Activated B cell treated with CpG ODN at 0.5 μM for 24 hours (primary cell): ENCODE measurements at places on chromosomes 16 and 17. TPM values are rescaled to one million over a fixed set of nuclear protein-coding genes. Genes with fewer than 3 reads are reported as not detected.

SEPTIN12 gene
- total RNA-seq: not detected in 2 replicates

RCVRN gene
- 0.38 and 0.51 TPM in 2 replicates for total RNA-seq

TAC4 gene
- not detected in 2 replicates for total RNA-seq

PFAS gene
- total RNA-seq: 121 and 126 TPM in 2 replicates

ALDH3A2 gene
- total RNA-seq: 18.3 and 19.3 TPM in 2 replicates

GRCh38 chr16:49050607-49051006 is 231.0 kb downstream of the CBLN1 start:
- DNase-seq: no peak

DNA sequence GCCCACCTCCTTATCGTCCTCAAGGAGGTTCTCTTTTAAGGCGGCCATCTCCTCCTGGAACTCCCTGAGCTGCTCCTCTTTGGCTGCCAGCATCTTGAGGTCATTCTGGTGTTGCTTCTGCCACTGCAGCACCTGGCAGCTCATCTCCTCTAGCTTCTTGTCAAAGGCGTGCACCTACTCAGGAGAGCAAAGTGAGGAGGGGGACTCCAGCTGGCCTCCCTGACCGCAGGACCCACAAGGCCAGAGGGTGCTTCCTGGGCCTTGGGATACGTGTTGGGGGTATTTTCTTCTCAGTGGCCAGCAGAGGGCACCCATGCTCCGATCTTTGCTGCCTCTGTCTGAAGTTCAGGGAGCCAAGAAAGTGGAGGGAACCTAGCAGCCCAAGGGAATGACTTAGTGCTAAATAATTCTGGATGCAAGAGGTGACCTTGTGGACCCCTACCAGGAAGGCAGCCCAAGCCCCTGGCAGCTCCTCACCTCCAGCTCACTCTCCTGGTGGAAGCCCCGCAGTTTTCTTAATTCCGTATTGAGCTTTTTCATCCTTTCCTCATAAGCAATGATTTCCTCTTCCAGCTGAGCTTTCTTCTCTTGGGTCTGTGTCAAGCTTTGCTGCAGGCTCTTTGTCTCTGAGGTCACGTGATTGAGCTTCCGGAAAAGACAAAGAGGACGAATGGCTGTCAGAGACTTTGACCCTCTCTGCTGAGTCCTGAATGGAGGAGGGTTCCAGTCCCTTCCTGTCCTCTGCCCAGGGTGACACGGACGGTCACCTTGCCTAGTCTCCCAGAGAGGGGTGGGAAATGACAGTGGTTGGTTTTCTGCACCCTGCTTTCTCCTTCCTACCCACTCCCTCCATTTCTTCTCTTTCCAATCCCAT is 31.4 kb downstream of the DHX38 start:
- DNase-seq: peak; percentile 60

DNA sequence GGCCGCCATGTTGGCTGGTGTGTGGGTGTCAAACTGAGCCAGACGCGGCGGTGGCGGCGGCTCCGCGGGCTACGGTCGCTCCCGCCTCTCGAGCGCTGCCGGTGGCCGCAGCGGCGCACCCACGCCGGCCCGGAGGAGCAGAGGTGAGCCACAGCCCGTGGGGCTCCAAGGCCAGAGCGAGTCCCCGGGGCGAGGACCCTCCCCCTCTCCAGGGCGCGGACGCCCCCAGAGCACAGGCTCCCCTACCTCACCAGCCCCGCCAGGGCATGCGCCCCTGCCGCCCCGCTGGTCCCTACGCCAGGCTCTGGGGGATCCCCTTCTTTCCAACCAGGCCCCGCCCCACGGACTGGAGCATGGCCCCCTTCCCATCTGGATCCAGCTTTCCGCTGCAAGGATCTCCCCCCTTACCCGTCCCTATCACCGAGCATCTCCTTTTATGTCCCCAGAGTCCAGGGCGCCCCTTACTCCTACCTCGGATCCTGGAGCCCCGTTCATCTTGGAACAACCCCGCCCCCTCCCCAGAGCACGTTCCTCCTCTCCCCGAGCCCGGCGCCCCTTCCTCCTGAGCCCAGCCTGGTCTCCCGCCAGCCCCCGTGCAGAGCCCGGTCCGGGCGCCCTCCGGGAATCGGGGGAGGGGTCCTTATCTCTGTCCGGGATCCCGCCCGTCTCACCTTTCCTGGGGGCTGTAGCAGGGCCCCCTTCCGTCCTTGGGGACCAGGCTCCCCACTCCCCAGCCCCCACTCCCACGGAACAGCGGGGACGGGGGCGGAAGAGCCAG is 412 bp downstream of the EPN2 start:
- no peak for DNase-seq

DNA sequence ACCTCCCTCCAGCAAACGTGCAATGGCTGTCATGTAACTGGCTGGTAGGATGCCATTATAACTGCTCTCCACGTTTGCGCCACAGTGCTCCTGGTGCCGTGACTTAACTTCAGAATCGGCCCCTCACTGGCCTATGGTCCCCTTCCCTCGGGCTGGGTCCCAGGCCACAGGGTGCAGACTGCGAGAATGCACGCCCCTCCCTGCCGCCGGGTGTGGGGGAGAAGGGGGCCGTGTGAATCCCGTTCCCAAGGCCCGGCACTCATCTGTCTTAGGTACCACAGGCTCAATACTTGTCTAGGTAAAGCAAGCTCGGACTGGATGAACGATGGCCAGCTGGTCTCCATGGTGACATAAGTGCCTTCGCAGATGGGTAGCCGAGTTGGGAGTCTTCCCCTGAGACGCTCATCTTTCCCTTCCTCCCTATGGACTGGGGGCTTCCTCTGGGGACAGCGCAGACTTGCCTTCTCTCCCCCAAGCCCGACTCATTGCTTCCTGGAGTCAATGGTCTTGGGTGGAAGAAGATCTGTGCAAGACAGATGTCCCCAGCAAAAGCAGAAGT is 37.8 kb downstream of the TIMM22 start:
- DNase-seq: no peak

DNA sequence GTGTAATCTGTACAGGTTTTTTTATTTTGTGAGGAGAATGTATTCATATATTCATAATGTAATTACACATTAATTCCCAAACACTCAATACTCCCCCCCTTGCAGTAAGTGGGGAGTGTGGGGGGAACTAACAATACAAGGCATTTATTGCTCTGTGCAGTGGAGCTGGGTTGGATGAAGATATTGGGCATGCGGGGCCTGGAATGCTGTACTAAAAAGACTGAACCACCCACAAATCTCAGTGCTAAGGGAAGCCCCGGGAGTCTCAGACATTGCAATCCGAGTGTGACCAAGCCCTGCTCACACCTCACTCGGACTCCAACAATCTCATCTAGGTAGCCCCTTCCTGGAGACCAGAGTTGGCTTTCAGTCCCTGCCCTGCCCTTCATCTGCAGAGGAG is 6.0 kb downstream of the PLLP start:
- no peak for DNase-seq

GRCh38 chr17:28552176-28552999 is at the start of gene UNC119:
TSS of gene UNC119 (minus strand) at chr17:28552624. CDS start at chr17:28552557, 67 bp downstream.
- peak; percentile 85 for DNase-seq

DNA sequence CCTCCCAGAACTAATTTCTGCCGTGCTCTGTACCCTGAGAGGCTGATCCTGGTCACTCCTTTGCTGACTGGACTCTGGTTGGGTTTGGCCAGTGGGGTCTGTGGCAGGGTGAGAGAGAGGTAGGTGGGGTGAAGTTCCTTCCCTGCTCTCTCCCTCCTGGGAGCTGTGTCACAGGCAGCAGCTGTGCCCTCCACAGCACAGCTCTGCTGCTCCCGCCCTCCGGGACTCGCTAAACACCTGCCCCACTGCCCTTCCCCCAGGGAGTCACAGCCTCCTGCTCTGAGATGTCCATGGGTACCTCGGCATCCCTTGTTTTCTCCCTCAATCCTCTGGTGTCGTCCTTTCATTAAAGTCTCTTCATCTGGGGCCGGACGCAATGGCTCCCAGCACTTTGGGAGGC is 66.4 kb downstream of the SRCIN1 start:
- no peak for DNase-seq

- DNase-seq: no peak
Measured at GRCh38 chr17:68937890-68938514, 17.2 kb downstream of the ABCA8 start.

DNA sequence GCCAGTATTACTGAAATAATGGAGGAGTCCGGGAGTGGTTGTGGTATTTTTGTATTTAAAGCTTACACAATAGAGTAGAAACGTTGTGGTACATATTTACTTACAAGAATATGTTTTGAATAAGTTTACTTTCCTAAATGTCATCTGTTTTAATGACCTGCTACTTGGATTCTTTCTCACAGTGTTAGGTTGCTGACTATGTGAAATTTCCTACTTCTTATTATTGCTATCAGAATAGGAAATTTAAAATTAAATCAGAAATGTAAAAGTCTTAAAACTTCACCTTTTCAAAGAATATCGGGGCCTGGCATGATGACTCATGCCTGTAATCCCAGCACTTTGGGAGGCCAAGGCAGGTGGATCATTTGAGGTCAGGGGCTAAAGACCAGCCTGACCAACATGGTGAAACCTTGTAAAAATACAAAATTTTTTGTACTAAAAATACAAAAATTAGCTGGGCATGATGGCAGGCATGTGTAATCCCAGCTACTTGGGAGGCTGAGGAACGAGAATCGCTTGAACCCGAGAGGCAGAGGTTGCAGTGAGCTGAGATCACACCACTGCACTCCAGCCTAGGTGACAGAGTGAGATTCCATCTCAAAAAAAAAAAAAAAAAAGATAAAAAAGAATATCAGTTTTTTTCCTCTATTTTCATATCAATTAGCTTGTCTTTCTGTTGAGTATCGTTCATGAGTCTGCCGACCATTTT is 77.8 kb downstream of the VMP1 start:
- no peak for DNase-seq

DNA sequence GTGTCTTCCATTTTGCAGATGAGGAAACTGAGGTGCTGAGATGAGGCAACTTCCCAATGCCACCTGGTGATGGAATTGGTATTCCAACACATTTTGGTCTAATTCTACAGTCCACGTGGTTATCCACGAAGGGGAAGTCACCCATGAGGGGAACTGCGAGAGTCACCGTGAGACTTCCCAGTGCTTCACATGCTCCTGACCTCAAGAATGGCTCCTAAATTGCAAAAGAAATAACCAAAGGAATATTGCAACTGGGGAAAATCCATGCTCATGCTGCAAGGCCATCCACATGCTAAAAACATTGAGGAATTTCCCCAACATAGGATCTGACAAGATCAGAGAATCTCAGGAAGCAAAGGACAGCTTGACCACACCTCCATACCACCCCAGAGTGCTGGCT is 153.9 kb downstream of the HS3ST3B1 start:
- no peak for DNase-seq

GRCh38 chr17:20205609-20206008 is 196.4 kb downstream of the SPECC1 start:
- DNase-seq: no peak

GRCh38 chr17:33697557-33697956 is 404.5 kb upstream of the ASIC2 start:
- DNase-seq: no peak

DNA sequence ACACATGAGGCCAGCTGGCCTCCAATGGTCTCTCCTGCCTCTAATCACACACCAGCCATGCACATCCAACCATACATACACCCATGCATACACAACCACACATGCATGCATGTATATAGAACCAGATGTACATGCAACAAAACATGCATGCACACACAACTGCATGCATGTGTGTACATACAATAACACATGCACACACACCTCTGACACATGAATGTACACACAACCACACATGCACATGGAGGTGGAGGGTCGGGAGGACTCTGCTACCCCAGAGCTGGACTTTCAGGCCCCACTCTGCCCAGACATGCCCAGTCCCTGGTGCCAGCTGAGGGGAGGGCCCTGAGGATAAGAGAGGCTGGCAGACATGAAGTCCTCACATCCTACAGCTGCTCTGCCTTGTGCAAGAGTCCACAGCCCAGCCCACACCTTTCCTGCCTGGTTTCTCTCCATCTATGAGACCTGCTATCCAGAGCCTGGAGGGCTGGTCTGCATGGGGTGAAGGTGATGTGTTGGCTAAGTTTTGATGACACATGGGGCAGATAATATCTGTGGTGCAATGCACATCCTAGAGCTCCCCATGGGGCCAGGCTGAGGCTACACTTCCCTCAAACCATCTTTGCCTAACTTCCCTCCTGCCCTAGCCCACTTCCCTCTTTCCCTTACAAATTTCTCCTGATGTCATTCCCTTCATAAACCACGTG is 50.9 kb upstream of the SDK2 start:
- DNase-seq: no peak

- no peak for DNase-seq
Measured at GRCh38 chr16:30942426-30942806, 6.5 kb upstream of the ORAI3 start.

DNA sequence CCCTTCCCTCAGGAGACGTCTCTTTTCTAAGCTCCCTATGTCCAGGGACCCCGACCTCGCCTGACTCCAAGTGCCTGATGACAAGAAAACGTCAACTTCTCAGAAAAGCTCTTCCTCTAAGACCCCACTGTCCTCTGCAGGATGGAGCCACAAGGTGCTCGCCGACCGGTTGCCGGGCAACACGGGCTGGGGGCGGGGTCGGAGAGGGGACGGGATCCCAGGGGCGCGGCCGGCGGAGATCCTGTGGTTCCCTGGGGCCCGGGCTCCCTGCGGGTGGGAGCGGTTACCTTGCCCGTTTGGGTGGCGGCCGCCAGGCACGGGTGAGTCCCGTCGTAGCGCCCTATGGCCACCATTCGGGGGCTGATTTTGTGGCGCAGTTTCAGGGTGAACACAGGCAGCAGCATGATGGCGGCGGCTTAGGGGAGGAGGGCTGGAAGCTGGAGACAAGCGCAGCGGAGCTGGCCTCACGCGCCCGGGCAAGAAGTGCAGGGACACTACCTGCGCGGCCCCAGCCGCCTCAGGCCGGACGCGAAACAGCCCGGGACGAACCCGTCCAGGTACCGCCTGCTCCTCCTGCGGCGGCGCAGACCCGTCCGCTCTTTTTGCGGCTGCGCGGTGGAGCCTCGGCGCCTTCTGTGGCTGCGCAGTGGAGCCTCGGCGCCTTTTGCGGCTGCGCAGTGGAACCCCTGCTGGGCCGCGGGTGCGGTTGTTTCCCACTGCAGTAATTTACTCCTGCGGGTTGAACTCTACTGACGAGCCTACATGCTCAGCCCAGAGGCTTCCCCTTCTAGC is at the start of gene BBS2:
TSS of gene BBS2 (minus strand) at position 566 of the 792 bp plus-strand sequence. CDS start at position 404, 162 bp downstream.
- DNase-seq: peak; percentile 94

DNA sequence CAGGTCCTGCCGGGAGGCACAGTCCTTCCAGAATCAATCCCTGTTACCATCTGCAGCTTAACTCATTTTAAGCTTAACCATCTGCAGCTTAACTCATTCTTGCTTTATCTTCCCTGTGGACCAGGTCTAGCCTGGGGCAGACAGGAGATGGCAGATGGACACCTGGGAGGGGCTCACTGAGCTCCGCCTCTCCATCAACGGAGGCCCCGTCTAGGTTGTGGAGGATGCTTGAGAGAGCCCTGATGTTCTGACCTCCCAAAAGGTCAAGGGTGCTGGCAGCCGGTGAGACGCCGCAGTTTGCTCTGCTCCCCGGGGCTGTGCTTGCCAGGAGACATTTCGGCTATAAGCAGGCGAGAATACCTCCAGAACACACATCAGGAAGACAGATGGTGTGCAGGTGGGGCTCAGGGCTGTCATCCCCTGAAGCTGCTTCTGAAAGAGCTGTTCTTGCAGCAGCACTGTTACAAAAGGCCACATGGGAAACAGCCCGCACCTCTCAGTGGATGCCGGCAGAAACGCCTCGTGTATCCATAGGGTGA is 41.3 kb downstream of the BAIAP2 start:
- no peak for DNase-seq
